Stimulated activated CD4-positive, alpha-beta T cell treated with anti-CD3 and anti-CD28 coated beads, TNF-alpha, amount 100 ng/mL, for 4 hours (primary cell): ENCODE measurements at places on chromosomes 6 and 20.

- no peak for DNase-seq
Measured at GRCh38 chr20:5970381-5970780, 19.9 kb downstream of the MCM8 start.

DNA sequence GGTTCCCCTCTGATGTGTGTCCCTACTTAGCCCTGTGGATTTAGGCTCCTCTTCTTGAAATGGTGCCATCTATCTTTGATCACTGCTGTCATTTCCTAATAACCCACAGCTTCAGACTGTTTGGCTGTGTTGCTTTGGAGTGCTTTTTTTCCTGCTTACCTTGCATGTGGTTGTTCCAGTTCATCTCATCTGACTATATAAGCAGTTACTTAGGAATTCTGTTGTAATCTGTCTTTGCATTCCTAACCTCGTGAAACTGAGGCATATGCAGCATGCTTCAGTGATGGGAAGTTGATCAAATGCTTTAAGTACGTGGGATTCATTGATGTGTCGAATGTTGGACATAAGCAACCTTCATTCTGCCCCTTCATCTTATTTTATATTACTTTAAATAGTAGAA is 115.8 kb upstream of the FLRT3 start:
- no peak for DNase-seq

- DNase-seq: no peak
Measured at GRCh38 chr20:10954137-10954840, 280.5 kb upstream of the JAG1 start.

DNA sequence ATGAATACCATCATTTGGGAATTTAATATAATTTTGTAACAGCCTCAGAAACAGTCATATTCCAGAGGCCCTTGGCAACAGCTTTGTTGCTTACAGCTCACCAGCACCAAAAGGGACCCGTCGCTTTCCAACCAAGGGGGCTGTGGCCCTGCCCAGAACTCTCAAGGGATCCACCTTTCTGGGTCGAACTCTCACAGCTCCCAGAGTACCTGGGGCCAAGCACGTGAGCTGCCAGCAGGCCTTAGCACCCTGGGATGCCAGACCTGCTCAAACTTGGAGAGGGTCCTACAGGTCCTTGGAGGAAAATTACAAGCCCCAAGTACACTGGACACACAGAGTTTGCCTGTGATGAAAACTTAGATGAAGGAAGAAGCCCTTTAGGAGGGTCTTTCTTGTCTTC is 66.6 kb downstream of the SNX5 start:
- DNase-seq: no peak

- no peak for DNase-seq
Measured at GRCh38 chr6:7139835-7140470, 32.2 kb downstream of the RREB1 start.

GRCh38 chr20:63223121-63223825 is 7.3 kb upstream of the YTHDF1 start:
- DNase-seq: no peak

- DNase-seq: no peak
Measured at GRCh38 chr6:54988576-54988975, 142.0 kb downstream of the FAM83B start.

DNA sequence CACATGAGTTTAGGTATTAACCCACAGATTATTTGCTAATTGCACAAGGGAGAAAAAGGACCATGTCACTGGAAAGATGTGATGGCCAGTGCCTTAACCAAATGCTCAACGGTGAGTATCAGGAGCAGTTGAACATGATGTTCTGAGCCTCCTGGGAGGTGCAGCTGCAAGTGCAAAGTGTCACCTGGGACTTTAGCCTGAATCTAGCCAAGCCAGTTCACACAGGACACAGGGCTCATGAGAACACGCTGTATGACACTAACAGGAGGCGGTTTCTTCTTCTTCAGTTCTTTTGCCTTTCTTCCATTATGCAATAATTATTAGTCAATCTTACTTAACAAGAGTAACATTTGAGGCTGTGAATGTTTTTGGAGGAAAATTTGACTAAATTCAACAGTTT is 225.3 kb downstream of the THBS2 start:
- DNase-seq: no peak

DNA sequence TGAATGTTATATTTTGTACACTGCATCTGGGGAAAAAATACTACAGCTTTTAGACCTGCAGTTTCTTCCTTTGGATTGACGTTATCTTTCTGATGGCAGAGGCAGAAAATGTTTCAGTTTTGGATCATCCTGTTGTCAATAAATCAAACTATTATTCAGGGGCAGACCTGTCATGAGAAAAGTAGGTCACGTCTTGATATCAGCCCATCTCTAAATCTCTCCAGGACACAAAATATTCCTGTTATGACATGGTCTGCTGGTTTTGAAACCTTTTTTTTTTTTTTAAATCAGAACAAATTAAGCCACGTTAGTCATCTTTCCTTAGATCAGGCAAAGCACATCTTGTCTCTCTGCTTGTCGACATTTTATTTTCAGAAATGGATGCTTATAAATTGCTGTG is 24.0 kb downstream of the IL20RA start:
- no peak for DNase-seq

DNA sequence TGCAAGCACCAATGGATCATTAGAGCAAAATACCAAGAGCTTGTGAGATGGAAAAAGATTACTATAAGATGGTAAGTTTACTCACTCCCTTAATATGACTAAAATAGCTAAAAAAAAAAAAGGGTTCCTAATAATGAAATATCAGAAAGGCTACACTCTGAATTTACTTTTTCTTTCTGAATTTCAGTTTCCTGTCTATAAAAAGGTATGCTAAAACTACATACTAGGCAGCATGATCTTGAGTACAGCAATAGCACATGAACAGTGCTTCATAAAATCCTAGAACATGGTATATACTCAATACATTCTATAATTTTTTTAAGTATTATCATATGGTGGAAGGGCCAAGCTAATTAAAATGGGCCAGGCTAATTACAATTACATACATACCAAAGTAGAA is 24.0 kb upstream of the FAM135A start:
- no peak for DNase-seq

GRCh38 chr6:135831016-135831415 is 20.5 kb upstream of the PDE7B start:
- no peak for DNase-seq

DNA sequence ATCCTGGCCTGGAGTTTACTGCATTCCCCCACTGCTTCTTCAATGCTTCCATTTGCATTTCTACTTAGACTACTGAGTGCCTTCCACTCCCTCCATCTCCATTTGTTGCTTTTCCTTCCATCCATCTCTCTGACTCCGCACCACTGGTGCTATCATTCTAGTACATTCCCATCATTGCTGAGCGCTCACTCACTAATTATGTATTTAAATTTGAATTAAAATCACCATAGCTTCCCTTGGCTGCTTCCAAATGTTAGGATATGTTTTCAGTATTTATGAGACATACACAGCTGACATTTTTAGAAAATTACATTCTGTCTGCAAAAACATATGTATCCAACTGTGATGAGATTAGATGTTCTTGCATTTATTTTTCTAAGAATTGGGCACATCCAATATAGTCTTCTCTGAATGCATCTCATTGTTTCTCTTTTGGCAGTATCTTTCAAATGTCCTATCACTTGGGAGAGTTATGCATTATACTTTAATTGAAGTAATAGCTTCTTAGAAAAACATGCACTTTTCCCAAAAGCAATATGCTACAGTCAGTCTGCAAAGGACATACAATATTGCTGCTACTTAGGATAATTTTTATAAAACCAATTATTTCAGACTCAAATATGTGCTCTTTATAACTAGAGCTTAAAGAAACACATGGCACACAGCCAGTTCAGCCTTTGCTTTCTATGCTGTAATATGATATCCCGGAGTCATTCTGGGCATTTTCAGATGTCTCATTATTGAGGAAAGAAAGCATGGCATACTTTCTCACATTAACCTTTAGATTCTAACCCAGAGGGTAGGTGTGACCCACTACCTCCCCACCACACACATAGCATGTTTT is 12.1 kb upstream of the COL21A1 start:
- DNase-seq: no peak

DNA sequence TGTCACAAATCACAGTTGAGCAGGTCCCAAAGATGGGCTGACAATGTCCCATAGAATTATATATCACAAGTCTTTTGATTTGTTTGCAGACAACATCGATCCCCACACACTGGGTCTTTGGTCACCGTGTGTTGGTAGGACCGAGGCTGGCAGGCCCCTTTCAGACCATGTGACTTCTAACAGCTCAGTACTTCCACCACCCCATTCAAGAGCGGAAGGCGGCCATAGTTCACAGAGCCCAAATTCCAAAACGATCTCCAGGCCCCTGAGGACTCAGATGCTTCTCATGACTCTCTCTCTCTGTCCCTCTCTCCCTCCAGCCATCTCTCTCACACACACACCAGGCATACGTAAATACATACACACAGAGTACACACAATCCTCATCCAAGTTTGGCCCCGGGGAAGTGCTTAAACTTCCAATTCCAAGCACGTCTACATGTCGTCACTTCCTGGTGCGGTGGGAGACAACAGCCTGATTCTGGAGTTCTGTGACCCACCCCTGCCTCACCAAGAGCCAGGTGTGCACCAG is 155.9 kb upstream of the INSM1 start:
- no peak for DNase-seq

- DNase-seq: no peak
Measured at GRCh38 chr6:140051521-140052512, 677.4 kb upstream of the CITED2 start.

GRCh38 chr6:153084393-153084792 is 46.7 kb downstream of the RGS17 start:
- DNase-seq: no peak

DNA sequence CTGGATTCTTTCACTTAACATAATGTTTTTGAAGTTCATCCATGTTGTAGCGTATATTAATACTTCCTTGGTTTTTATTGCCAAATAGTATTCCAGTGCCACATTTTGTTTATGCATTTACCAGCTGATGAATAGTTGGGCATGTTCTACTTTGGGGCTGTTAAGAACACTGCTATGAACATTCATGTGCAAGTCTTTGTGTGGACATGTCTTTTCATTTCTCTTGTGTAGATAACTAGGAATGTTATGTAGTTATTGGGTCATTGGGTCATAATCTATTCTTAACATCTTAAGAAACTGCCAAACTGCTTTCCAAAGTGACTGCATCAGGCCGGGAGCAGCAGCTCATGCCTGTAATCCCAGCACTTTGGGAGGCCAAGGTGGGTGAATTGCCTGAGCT is 43.8 kb upstream of the GLP1R start:
- DNase-seq: no peak

DNA sequence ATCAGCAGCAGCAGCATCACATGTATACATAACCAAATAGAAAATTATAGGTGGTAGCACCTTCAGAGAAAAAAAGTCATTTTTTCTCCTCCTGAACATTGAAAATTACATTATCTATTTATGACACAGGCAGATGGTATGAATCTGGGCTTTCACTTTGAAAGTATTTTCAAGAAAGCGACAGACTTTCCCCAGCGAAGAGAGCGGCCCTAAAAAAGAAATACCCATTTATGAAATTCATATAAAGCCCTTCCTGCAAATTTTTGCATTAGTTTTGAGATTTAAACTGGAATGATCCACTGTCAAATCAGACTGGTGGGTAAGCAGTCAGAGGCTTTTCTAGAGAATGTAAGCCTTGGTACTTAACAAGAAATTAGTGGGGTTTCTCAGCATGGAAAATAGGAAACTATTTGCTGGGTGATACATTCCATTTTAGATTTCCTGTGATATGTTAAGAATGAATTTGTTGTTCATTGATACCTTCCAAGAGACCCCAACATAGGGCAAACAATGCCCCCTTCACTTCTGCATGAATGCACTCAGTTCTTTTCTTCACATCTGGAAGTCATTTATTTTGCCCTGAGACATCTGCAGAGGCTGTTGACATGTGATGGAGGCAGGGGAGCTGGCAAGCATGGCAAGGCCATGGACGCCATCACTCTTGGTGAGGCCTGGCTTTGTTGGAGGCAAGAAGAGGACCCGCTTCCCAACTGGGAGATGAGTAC is 147.0 kb downstream of the LINC00237 start:
- no peak for DNase-seq

DNA sequence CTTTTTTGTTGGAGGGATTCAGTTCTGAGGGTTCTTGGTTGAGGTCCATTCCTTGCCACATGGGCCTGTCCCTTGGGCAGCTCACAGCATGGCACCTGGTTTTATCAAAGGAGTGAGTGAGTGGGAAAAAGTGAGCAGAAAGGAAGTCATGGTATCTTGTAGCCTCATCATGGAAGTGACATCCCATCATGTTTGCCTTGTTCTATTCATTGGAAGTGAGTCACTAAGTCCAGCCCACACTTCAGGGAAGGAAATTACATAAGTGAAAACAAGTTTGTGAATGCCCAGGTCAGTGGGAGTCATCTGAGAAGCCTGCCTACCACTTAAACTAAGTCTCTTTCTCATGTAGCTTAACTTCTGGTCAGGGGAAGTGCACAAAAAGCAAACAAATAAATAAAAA is 32.8 kb upstream of the ZNFX1 start:
- no peak for DNase-seq

DNA sequence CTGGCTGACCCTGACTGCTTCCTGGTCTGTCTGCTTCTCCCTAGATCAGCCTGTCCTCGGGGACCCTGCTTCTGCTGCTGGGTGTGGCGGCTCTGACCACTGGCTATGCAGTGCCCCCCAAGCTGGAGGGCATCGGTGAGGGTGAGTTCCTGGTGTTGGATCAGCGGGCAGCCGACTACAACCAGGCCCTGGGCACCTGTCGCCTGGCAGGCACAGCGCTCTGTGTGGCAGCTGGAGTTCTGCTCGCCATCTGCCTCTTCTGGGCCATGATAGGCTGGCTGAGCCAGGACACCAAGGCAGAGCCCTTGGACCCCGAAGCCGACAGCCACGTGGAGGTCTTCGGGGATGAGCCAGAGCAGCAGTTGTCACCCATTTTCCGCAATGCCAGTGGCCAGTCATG is 6.3 kb downstream of the NRSN2 start:
- DNase-seq: no peak

- no peak for DNase-seq
Measured at GRCh38 chr6:152588456-152588855, 48.7 kb downstream of the SYNE1 start.
